ENCODE measurements at places on chromosomes 2 and 18. TPM values are rescaled to one million over a fixed set of nuclear protein-coding genes. Genes with fewer than 3 reads are reported as not detected.
A peak's percentile ranks its signal among the peaks of the same experiment; 100 is the strongest.

DNA sequence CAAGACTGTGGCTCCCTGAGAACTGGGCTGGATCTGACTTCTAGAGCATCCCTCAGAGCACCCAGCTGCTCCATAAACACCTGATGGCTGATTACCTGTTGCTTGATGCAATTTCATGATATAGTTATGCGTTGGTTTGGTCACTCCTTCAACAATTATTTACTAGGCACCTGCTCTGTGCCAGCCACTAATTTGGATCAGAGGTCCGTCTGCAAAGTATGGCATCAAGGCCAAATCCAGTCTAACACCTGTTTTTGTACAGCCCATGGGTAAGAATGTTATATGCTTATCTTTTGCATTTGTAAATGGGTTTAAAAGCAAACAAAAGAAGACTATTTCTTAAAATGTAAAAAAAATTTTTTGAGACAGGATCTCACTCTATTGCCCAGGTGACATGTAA lies 348.2 kb downstream of the ALK start:
- no peak overlapping the region for H3K27ac ChIP-seq
- H3K4me3 ChIP-seq: no peak overlapping the region
- H3K27me3 ChIP-seq: peaks cover 25% of the 10 kb centered on the region
- no peak for DNase-seq
- no peaks in the 10 kb centered on the region for H3K36me3 ChIP-seq
- H3K4me1 ChIP-seq: no peaks in the 10 kb centered on the region

The LONRF2 gene
- not detected for total RNA-seq

GRCh38 chr2:189848276-189848675 lies 64.0 kb downstream of the PMS1 start:
- peaks cover 42% of the 10 kb centered on the region for H3K36me3 ChIP-seq
- no peak overlapping the region for H3K4me3 ChIP-seq
- no peaks in the 10 kb centered on the region for H3K27me3 ChIP-seq
- no peaks in the 10 kb centered on the region for H3K4me1 ChIP-seq
- no peak for DNase-seq

DNA sequence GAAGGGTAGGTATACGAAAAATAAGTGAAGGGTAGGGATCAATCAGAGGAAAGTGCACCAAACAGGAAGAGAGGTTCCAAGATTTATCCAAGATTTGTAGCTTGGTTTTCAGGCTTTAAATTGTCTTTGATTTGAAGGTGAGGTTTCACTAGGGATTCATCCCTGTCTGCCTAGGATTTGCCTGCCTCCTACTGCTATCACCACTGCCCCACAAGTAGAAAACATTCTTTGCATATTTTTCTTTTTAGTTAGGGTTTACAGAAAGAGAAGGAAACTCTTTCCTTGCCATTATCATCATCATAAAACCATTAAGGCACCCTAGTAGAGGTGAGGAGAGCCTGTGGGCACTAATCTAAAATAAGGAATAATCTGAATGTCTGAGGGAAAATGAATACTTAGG lies 45.8 kb upstream of the TANC1 start:
- no peaks in the 10 kb centered on the region for H3K27me3 ChIP-seq
- H3K4me3 ChIP-seq: no peak overlapping the region
- DNase-seq: no peak
- no peak overlapping the region for H3K27ac ChIP-seq

The ALKAL2 gene
- not detected for total RNA-seq

DNA sequence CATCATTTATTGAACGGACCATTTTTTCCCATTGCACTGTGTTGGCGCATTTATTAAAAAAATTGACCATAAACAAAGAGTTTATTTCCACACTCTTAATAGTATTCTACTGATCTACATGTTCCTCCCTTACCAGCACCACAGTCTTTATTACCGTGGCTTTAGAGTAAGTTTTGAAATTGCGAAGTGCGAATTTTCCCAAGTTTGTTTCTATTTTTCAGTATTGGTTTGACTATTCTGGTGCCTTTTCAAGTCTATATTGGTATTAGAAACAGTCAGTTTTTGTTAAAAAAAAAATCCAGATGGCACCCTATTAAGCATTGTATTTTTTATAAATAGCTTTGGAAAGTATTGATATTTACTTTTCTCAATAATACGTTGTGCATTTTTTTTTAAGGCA lies 795.1 kb upstream of the HS6ST1 start:
- no peak overlapping the region for H3K27ac ChIP-seq
- no peaks in the 10 kb centered on the region for H3K4me1 ChIP-seq
- H3K36me3 ChIP-seq: no peaks in the 10 kb centered on the region
- DNase-seq: no peak

GRCh38 chr2:84022810-84023431 lies 436.2 kb downstream of the SUCLG1 start:
- DNase-seq: peak; percentile 79
- no peak overlapping the region for H3K4me3 ChIP-seq
- H3K36me3 ChIP-seq: no peaks in the 10 kb centered on the region
- H3K27ac ChIP-seq: no peak overlapping the region
- H3K4me1 ChIP-seq: peaks cover 6% of the 10 kb centered on the region
- H3K27me3 ChIP-seq: no peaks in the 10 kb centered on the region
